ENCODE measurements at places on chromosomes 7 and 10.

- no peak for DNase-seq
These were observed 294.9 kb downstream of the GLRX3 start for GRCh38 chr10:130430852-130431704.

- no peak for DNase-seq
These were observed 158.0 kb downstream of the CREB5 start for GRCh38 chr7:28570113-28570969.

GRCh38 chr7:2409745-2410414 lies 6.5 kb downstream of the CHST12 start:
- DNase-seq: no peak

- no peak for DNase-seq
These were observed 33.4 kb upstream of the FAM133B start for GRCh38 chr7:92623544-92623943.

- DNase-seq: no peak
These were observed 16.3 kb downstream of the GCK start for GRCh38 chr7:44172803-44173424.

DNA sequence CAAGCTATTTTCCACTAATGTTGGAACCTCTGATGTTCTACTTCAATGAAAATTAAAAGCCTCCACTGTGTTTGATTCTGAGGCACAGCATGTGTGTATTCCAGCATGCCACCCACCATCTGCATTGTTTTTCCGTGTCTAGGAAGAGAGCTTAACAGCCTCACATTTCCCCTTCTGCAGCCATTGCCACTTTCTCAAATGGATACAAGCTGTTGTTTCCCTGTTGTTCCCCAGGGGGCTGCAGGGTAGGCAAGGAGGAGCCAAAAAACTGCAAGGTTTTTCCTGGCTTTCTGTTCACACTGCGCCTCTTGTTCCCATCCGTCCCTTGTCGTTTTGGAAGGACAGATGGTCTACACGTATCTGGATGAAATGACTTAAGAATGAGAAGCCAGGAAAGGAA lies 72.3 kb upstream of the DNAJB12 start:
- no peak for DNase-seq

DNA sequence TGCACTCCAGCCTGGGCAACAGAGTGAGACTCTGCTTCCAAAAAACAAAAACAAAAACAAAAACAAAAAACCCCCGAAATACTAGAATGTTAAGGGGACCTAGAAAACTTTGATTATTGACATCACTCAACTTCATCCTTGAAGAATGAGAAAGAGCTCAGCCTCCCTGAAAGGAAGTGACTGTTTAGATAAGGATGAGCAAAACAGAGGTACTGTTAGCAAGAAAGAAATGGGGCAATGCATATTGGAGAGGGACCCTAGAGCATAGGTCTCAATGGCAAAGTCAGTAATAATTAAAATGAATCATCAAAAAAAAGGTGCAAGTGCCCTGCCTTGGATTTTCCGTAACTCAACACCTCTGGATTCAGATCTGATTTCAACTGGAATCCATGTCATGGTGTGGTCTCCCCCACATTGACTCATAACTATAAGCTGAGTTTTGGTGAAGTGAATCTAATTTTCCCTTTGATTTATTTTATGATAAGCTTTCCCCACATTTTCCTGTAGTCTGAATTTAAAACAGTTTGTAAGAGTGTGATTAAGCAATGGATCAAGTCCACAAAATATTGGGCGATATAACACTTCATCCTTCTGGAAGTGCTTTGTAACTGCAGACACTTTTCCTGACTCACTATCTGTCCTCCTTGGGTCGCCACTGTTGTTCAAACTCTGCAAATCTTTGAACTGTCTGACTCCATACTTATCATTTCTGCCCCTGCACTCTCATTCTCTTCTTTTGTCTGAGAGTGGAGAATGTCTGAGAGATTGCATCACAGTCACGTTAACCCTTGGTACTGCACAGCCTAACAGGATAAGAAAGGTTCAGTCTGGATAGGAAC lies 224.8 kb upstream of the LYZL1 start:
- DNase-seq: no peak

DNA sequence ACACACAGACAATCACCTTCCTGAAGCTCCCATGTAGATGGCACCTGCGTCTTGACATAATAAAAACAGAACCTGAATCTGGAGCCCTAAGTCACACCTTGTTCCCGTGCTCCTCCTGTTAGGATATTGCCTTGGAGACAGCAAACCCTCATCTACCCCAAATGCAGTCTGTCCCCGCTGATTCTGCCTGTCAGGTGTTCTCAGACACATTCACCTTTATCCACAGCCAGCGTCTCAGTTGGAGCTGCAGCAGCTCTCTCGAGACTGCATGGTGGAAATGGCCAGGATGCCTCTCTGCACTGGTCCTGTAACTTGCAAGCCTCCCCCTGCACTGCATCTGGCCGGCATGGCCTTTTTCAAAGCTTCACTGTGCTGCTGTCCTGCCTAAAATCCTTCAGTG lies 218.0 kb upstream of the ZNF32 start:
- no peak for DNase-seq

DNA sequence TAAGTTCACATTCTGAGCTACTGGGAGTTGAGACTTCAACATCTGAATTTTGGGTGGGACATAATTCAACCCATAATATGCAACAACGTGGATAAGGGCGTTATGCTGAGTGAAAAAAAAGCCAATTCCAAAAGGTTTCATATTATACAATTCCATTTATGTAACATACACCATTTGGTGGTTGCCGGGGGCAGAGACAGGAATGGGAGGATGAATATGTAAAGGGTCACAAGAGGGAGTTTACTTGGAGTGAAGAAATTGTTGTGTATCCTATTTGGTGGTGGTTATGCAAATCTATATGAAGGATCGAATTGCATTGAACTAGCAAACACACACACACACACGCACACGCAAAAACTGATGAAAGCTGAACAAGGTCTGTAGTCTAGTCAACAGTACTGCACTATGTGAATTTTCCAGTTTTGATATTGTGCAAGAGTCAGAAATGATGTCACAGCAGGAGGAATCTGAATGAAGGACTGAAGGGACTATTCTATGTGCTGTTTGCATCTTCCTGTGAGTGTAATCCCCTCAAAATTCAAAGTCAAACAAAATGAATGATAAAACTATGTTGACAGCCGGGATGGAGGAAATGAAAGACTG lies 249.2 kb upstream of the HABP2 start:
- no peak for DNase-seq
